ENCODE measurements at places on chromosomes 7 and 10. TPM values are rescaled to one million over a fixed set of nuclear protein-coding genes. Genes with fewer than 3 reads are reported as not detected.

DNA sequence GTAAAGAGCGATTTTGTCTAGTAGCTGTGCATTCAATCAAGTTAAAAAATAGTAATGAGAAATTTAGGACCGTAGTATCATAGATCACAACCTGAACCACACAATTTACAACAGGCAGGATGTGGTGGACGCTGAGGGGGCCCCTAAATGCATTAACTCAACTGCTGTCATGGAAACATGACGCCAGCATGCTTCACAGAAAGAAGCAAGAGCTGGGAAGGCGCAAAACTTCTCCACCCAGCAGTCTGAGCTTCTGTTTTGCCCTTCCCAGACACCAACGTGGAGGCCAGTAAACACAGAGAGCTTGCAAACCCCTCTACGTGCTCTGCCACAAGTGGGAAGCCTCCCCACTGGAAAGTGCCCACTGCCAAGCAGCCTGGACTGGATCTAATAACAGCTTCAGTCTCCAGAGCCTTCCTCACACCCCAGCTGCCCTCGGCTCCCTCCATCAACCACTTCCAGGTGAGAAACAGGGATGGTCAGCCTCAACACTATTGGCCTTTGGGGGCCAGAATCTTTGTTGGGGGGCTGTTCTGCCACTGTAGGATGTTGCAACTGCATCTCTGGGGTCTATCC, 151.8 kb downstream of the SFMBT2 start:
- DNase-seq = peak; percentile 94

GRCh38 chr10:122459561-122460273, 1.6 kb upstream of the HTRA1 start:
- no peak for DNase-seq

- DNase-seq = no peak
These were observed 64.0 kb downstream of the BBS9 start for GRCh38 chr7:33193308-33193864.

GRCh38 chr7:774161-775109, 47.4 kb upstream of the PRKAR1B start:
- peak; percentile 69 for DNase-seq

DNA sequence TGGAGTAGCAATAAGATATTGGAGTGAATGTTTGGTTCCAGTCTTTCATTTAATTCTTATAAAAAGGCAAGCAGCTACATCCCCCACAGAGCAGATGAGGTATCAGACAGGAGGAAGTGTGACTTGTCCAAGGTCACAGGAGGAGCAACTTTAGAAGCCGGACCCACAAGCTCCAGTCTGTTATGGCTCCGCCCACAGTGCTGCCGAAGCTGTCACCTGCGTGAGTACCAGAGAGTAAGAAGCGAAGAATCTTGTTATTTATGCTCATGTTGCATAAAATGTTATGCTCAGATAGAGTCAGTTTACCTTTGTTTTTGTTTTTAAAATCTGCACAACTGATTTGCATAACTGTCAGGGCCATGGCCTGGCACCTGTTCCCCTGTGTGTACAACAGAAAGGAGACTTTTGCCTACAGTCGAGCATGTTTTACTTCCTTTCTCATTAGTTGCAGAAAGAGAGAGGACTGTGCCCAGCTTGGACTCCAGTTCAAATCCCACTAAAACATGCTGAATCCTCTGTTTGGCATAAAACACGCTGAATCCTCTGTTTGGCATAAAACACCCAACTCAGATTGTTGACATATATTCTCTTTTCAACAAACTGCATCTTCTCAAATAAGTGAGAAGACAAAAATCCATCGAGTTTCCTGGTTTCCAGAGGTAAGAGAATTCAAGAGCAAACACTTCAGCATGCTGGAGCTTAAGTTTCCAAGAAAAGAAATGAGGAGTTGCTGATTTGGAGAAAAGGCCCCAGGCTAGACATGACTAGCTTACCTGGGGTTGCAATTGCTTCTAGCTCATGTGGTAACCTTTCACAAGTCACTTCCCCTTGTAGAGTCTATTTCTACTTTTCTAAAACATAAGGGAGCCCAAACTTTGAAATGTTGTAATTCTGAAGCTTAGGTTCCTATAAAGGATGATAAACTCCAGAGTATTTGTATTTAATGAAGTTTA, 409.8 kb upstream of the ZMIZ1 start:
- no peak for DNase-seq

- no peak for DNase-seq
These were observed 128.7 kb upstream of the UNC5B start for GRCh38 chr10:71083716-71083975.

Gene SEMA3D
- not detected for total RNA-seq

Gene C10orf105
- total RNA-seq = 0.27 TPM

Gene SPDYE5
- total RNA-seq = 0.18 TPM
